KBM-7 (cell line): ENCODE measurements at places on chromosomes 2 and 18.

DNA sequence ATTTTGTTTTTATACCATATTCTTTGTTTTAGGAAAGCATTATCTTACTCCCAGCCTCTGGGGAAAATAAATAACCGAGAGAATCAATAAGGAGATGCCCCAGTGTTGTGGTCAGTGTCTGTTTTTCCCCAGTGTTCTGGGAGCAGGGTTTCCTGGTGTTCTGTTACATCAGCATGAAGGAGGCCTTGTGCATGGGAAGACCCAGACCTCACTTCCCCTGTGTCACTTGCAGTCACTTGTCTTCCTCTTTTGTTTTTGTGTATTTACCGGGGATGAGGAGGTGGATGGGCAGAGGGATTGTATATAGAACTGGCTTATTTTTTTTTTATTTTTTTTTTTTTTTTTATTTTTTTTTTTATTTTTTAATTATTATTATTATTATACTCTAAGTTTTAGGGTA, 45.0 kb upstream of the MGAT5 start:
- DNase-seq = peak; percentile 57

GRCh38 chr18:34942975-34943374, 98.2 kb upstream of the MAPRE2 start:
- DNase-seq = no peak

DNA sequence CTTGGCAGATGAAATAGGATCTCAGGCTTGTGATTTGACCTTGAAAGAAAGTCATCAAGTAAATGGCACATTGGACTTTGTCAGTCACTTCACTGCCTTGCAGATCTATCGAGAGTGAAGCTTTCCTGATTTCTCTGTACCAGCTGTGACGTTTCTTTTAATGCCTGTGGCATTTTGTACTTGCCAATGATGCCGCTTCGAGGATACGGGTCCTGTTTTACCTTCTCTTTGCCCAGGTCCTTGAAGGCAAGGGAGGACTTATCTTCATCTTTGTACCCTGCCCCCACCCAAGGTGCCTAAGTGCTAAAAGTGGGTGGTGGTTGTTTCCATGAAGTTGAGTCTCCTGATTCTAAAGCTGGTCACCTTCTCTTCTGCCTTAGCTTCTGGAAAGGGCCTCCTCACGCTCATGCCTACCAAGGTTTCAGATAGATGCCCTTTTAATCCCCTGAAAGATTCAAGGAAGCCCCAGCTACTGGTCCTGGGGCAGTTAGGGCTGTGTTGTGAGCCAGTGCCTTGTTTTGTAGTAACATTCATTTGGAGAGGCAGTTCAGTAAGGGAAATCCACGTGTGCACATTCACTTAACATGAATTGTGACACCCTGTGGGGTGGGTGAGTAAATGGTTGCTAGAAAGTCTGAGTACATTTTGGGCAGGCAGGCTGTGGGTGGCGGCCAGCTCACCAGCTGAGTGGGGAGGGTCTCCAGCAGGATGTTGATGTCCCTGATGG, 6.1 kb downstream of the LBH start:
- no peak for DNase-seq

GRCh38 chr2:15640261-15640711, 48.6 kb downstream of the DDX1 start:
- peak; percentile 35 for DNase-seq

DNA sequence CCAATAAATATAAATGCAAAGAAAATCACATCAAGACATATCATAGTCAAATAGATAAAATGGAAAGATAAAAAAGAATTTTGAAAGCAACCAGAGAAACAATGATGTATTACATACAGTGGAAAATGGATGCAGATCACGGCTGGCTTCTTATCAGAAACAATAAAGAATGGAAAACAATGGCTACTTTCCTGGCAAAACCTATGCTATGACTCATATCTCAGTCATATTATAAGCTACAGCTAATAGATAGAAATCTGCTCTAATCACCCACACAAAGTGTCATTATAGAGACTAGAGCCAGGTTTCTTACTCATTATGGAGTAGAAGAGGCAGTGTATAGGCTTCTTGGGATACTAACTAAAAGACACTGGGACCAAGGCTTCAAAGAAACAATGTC, 93.5 kb upstream of the TACR1 start:
- DNase-seq = no peak

- no peak for DNase-seq
Measured at GRCh38 chr2:221524158-221524557, 47.9 kb downstream of the EPHA4 start.

DNA sequence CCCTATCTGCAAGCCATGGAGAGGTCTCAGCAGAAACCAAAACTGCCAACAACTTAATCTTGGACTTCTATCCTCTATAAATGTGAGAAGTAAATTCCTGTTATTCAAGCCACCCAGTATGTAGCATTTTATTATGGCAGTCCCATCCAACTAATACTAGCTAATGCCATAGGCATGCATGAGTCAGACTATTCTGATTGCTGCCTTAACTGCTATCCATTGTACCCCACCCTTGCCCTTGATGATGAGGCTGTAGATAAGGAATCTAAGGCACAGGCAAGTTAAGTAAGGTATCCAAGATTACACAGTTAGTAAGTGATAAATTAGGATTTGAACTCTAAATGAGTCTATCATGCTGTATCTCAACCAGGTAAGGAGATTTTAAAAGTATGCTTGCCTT, 223.0 kb downstream of the UBE2E3 start:
- no peak for DNase-seq

DNA sequence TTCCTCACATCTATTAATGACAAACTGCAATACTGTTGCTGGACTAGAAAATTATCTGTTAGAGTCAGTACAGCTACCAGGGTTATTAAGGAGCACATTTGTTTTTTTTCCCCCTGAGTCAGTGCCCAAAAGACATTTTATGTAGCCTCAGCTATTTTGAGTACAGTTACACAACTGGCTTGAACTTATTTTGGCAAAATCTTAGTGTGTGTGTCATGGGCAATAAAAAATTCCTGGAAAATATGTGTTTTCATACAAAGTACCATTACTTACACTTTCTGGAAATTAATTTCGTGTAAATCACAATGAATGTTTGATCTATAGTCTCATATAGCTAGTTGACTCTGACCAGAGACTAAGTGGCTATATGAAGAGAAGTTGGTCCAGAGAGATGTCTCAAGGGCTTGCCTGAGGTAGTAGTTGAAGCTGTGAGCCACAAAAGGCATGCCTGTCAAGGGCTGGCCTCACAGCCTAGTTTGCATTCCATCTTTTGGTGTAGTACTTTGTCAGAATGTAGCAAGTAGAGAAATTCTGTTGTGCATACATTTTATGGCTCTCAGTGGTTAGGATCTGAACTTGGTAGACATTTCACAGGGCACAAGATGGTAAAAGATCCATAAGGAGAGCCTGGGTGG, 283.4 kb downstream of the MTX2 start:
- no peak for DNase-seq

DNA sequence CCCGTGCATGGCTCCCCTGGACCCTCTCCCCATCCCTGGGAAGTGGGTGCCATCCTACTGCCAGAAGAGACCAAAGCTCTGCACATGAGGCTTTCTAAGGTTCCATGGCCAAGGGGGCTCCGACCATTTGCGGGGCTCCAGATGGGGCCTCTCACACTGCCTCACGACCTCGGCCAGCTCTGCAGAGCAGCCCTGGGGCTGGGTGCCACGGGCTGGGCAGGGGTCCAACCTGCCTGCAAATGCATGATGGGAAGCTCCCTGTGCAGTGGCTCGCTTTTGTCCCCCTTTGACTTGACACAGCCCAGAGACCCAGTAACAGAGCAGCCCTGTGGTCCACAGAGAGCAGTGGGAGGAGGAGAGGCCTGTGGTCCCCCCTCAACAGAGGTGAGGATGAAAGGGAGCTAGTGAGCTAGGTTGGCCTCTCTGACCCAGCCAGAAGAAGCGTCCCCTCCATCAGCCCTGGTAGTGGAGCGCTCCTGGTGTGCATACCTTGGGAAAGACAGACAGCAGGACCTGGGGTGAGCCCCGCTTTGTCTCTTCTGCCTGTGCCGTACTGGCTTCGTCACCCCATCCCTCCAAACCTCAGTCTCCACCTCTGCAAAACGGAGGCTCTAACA, 174.1 kb downstream of the DDX1 start:
- DNase-seq = no peak
